Germinal center (tissue), 1 donor: ENCODE measurements at places on chromosomes 1 and 21.

- no peak for DNase-seq
These were observed 67.0 kb downstream of the LMX1A start for GRCh38 chr1:165289556-165289955.

GRCh38 chr1:220186752-220187151 is 85.5 kb downstream of the RAB3GAP2 start:
- no peak for DNase-seq

DNA sequence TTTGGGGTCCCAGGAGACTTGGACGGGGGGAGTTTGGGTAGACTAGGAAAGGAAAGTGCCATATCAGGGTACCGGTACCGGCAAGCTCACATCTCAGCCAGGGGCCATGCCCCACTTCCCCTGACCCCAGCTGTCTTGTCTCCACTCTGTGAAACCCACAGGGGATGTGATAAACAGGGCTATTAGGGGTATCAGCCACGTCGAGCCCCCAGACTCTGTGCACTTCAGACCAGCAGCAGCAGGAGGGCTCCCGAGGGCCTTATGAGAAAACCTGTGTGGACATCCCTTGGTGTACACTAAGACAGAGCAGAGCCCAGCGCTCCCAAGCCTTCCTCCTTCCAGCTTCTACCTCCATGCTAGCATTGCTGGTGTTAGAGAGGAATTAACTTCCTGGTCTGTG is 46.3 kb downstream of the TNNT2 start:
- no peak for DNase-seq

GRCh38 chr1:65818966-65819365 is 26.3 kb downstream of the PDE4B start:
- DNase-seq = no peak

- DNase-seq = no peak
These were observed 37.5 kb downstream of the EDN2 start for GRCh38 chr1:41446851-41447610.

- no peak for DNase-seq
These were observed 83.0 kb upstream of the GADD45A start for GRCh38 chr1:67601955-67602354.

GRCh38 chr1:183278739-183279591 is 92.9 kb downstream of the LAMC2 start:
- DNase-seq = no peak

GRCh38 chr1:121538943-121539575 is 354.3 kb downstream of the SRGAP2C start:
- no peak for DNase-seq

DNA sequence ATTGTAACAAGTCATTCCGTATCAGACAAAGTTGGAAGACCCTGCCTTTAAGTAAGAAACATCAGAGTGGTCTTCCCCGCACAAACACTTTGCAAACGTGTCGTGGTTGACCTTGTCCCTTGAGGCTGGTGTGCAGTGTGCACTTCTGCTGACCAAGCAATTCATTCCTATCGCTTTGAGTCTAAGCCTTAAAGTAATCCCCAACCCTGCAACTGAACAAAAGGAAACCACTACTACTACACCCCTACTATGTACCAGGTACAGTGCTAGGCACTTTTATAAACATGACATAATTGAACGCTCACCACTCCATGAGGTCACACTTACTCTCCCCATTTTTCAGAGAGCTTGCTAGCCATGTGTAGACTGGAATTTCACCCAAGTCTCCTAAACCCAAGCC is 10.6 kb downstream of the ITPKB start:
- no peak for DNase-seq

GRCh38 chr1:216596281-216596862 is 126.9 kb downstream of the ESRRG start:
- DNase-seq = no peak

DNA sequence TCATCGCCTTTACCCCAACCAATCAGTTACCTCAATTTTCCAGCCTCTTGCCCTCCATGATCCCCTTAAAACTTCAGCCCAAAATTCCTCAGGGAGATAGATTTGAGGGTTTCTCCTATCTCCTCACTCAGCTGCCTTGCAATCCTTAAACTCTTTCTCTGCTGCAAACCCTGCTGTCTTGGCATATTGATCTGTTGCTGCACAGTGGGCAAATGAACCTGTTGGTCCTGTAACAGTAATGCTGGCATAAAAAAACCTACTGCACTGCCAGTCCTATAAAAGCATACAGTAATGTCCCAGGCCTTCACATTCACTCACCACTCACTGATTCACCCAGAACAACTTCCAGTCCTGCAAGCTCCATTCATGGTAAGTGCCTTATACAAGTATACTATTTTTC is 5.1 kb upstream of the TEDDM1 start:
- DNase-seq = no peak

GRCh38 chr1:145959957-145960467 is 2.2 kb upstream of the LIX1L start:
- no peak for DNase-seq

DNA sequence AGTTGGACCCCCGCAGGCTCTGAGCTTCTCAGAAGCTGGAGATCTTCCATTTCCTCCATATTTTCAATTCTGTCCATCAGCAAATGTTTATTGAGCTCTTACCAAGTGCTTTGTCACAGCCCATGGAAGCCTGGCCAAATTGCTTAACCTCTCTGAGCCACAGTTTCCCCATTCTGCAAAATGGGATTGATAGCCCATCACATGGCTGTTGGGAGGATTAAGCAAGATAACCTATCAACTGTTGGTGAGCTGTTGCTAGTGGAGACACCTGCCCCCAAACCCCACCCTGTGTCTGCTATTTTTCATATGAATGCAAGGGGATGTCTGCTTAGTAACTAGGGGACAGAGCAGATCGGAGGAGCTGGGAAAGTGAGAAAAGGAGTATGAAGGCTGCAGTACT is 38.3 kb downstream of the CD34 start:
- no peak for DNase-seq

- DNase-seq = no peak
These were observed 19.3 kb upstream of the LBR start for GRCh38 chr1:225446981-225447615.

DNA sequence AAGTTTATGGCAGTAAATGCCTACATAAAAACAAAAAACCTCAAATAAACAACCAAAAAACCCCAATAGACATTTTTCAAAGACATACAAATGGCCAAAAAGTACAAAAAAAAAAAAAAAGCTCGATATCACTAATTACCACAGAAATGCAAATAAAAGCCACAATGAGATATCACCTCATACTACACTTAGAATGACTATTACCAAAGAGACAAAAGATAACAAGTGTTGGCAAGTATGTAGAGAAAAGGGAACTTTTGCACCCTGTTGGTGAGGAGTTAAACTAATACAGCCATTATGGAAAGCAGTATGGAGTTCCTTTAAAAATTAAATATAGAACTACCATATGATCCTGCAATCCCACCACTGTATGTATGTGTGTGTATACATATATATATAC is 21.1 kb downstream of the SLC25A24 start:
- DNase-seq = no peak

- no peak for DNase-seq
These were observed 24.1 kb upstream of the MPZL1 start for GRCh38 chr1:167697667-167698141.

DNA sequence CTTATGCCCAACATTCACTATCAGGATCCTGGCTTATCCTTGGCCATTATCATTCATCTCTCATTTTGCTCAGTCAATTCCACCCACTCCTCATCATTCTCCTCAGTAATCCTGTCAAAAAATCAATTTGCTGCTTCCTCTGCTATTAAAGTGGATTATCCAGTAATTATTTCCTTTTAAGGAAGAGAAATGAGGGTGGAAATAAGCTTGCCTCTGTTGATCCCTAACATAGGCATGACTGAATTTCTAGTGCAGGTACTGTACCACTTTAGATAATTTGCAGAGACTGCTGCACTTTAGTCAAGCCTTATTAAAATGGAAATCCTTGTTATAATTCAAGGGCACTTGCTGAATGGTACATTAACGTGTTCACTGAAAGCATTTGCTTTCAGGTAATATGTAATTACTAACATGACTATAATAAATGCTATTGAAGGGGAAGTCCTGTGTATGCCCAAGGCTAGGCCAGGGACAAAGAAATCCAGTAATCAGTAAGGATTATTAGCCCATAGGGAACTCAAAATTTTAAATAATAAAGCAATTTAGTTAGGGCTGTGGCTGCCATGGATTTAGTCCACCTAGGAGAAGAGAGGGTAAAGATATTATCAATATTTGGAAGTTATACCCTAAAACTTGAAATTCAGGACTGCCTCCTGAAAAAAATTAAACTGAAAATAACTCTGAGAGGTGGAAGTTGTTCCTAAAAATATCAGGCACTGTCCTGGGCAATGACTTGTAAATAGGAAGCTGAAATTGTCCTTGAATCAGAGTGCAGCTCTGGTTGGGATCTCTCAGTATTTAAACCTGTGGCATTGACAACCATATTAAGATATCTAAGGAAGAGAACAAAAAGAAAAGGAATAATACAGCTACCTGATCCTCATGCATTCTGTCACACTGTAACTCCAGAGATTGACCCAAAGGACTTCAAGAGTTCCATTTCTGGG is 43.4 kb downstream of the RGS2 start:
- DNase-seq = no peak

- peak; percentile 91 for DNase-seq
These were observed 14.4 kb downstream of the S100A16 start for GRCh38 chr1:153598309-153599172.

DNA sequence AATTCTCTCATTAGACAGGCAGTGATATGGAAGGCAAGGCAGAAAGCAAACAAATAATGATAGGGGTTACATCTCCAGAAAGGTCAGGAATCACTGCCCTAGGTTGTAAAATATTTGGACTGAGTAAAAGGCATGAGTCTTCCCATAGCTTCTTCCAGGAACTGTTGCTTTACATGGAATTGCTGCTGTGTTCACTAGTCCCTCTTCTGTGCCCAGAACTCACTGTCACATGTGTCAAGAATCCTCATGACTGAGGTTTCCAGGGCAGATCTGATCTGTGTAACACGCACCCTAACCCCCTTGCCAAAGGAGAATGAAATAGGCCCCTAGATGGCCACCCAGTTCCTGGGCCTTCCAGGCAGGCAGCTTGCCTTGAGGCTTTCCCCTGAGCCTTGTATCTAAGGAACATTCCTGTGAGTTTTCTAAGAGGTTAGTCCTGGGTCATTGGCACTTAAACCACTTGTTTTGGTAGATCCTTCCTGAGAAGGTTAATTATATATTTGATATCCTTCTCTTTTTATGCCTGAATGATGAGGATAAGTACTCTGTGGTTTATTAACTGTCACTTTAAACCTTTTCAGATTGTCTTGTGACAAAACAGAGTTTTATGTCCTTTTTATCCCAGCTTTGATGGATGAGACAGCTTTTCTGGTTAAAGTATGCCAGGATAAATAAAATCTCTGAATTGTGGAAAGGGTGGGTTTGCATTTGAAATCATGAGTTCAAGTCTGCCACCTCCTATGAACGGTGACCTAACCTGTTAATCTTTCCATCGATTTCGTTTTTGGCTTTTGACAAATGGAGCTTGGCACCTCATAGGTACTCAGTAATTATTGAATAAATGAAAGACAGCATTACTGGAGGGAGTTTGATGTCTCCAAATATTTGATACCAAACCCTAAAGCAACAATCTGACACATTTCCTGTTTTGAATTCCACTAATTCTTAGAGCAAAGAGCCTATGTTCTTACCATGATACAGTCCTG is 163.3 kb downstream of the DHRS3 start:
- no peak for DNase-seq

DNA sequence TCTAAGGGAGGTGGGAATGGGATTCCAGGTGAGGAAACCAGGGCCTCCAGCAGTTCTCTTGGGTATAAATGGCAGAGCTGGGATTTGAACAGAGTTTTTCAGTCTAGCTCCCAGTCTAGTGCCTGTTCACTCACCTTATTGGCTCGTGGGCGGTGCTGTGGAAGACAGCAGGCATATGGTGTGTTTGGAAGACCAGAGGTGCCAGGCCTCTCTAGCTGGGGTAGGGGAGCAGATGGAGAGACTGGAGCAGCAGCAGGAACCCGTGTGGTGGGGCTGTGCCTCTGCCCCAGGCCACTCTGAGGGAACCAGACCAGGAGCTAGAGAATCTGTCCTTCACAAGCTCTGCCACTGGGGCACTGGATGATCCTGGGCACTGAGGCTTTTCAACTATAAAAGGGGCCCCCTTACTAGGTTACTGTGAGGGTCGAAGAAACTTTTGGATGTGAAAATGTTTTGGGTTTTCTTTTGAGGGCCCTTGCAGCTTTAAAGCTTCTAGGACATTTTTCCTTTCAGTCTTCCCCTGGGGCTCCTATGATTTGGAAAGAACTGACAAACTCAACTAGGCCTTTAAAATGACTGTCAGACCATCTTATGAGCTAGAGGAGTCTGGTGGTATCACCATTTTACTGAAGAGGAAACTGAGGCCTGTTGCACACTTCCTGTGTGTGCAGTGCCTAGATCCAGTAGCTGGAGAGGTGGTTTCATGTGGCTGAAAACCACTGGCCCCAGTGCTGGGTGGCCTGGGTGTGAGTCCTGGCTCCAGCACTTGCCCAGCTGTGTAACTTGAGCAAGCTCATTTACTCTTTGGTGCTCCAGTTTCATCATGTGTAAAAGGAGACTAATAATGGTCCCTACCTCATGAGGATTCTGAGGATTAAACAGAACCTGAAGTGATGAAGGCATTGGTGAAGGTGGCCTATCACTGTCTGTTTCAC is 6.1 kb downstream of the DMRTB1 start:
- no peak for DNase-seq

- no peak for DNase-seq
These were observed 24.6 kb upstream of the SLC35A3 start for GRCh38 chr1:99945174-99945573.

GRCh38 chr1:106756752-106757151 is 299.7 kb upstream of the PRMT6 start:
- no peak for DNase-seq

GRCh38 chr1:116365857-116366256 is 7.2 kb upstream of the ATP1A1 start:
- DNase-seq = no peak

DNA sequence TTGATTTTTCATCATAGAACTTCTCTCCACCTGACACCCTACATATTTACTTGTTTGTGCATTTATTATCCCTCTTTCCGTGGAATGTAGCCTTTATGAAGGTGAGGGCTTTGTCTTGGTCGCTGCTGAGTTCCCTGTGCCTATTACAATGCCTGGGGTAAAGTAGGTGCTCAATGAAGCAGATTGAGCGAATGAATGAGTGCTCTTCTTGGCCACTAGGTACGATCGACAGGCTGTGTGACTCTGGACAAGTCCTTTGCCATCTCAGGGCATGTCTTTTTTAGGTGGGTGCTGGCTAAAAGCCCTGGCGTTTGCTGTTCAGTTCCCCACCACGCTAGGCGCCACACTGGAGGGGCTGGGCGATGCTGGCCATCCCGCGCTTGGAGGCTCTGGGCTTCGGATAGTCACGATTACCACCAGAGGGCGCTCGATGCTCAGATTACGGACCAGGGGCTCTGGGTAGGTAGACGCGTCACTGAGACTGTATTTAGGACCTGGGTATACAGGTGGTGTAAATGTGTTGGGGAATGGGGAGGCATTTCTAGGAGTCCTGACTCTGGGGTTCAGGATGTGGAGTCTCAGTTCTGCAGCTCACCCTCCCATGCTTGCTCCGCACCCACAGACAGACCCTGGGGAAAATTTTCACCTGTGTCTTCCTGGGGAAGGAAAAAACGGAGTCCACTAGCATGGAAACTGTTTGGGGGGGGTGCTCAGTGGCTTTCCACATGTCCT is 71.0 kb upstream of the CSF3R start:
- DNase-seq = peak; percentile 75
